Right lung (tissue), 10 donors: ENCODE measurements at places on chromosomes 2 and 18. TPM values are rescaled to one million over a fixed set of nuclear protein-coding genes. Genes with fewer than 3 reads are reported as not detected.

- DNase-seq, result no peak
Measured at GRCh38 chr2:215728504-215729065, 284.8 kb downstream of the MREG start.

- no peak for DNase-seq
Measured at GRCh38 chr2:232891621-232892071, 21.6 kb downstream of the SNORC start.

GRCh38 chr2:201816657-201817575 is 10.6 kb downstream of the CDK15 start:
- no peak for DNase-seq

DNA sequence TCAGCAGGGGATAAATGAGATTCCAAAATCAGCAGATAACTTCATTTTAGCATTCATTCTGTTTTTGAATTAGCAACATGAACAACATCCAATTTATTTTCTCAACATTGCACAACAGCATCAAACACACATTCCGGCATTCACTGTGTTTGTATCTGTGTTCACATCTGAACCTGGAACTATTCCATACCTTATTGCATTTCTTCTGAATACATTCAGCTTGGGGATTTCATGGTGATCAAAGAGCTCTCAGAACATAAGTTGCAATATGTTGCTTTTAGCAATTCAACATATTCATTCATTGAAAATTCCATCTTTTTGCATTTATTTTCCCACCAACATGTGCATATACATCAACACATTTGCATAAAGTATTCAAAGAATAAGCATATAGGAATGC is 1431.7 kb upstream of the PIK3C3 start:
- DNase-seq, result no peak

The KRCC1 gene
- 55.4 TPM for polyA plus RNA-seq

The SLC8A1 gene
- 5.4 TPM for polyA plus RNA-seq
